CMK (cell line): ENCODE measurements at places on chromosomes 3 and 15.

GRCh38 chr3:155332716-155333115 lies 39.2 kb upstream of the STRIT1 start:
- DNase-seq: no peak

DNA sequence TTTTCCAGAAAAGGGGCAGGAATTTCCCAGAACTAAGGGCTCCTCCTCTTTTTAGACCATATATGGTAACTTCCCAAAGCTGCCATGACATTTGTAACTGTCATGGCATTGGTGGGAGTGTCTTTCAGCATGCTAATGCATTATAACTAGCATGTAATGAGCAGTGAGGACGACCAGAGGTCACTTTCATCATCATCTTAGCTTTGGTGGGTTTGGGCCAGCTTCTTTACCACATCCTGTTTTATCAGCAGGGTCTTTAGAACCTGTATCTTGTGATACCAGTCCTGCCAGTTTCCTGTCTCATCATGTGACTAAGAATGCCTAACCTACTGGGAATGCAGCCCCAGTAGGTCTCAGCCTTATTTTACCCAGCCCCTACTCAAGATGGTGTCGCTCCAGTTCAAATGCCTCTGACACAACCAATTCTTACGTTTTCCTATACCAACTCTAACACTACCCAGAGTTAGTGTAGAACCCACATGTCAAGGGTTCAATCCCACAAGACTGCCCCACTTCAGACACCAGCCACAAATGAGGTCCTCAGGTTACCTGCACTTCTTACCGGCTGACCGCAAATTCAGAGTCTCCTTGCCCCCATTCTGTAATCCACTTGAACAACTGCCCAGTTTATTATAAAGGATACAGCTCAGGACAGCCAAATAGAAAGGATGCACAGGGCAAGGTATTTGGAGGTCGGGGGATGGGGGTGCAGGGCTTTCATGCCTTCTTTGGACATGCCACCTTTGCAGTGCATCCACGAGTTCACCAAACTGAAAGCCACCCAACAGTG lies 17.7 kb downstream of the FOXB1 start:
- DNase-seq: peak; percentile 91

DNA sequence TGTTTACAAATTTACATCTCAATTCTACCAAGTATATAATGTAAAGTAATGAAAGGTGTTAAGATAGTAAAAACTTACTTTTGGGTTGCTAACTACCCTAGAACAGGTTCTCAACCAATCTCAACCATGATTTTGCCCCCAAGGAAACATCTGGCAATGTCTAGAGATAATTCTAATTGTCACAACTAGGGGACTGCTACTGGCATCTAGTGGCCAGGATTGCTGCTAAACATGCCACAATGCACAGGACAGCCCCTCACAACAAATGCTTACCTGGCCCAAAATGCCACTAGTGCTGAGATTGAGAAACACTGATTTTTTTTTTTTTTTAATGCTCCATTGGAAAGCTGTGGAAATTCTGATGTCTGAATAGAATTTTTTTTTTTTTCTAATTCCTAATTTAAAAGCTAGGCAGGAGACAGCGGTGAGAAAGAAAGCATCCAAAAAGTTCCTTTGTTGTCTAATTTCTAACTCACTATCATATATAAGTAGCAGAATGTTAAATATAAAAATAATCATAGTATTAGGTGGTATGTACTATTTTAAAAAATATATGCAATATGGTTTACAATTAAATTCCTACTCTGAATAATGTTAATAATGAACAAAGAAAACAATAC lies 81.5 kb downstream of the TJP1 start:
- no peak for DNase-seq

DNA sequence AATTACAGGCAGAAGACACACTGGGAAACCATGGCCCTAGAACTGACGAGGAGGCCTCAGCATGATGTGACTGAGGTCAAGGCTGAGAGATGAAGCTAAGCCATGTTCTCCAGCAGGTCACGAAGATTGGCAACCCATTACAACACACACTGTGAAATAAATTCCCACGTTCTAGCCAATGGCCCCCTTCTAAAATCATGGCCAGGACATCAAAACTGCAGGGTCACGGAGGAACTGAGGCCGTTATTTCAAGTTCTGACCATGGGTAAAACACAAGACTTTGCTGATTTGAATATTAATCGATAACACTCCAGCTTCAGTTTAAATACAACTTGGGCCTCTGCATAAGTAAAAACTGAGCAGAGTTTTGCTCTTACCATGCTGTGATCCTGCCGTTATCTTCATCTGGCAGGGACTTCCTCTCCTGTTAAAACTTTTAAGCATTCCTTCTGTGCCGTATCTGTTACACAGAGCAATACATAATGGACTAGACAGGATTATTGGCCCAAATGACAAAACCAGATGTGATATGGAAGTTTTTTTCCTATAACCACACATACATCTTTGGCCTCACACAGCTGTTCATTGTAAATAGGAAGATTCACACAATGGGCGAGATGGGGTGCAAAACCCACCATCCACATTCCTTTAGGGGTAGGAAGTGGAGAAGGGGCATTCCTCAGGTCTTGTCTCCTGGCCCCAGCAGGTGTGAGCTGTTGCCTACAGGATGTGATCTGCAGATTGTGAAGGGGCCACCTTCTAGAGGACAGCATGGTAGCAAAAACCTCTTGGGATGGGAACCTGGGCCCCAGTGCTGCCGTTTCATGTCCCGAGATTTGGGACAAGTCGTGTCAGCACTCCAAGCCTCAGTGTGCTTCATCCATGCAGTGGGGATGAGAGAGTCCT lies 207.4 kb downstream of the OPA1 start:
- DNase-seq: peak; percentile 69

DNA sequence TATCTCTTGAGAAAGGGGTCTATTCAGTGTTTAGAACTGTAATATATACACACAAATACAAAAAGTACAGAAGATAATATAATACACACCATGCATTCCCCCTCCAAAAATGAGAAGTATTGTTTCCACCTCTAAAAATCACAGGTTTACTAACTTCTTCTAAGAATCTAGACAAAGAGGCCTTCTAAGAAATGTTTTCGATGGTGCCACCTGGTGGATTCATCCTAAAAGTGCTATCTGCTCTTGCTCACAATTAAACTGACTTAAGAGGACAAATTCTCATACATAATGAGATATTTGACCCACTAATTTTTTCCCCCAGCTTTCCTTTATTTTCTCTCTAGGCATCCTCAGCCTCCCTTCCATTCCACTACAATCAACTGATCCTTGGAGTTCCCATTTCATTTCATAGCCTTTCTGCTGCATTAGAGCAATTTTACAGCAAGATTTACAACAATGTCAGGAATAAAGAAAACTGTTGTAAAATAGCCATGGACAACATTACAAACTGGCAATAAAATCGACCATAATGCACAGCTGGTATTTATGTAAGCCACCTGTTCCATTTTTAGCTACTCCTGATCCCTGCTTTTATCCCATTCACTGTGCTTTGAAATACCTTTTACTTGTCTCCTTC lies 124.6 kb downstream of the ARRDC4 start:
- DNase-seq: no peak

GRCh38 chr15:75779504-75779903 lies 63.7 kb upstream of the UBE2Q2 start:
- DNase-seq: no peak

GRCh38 chr3:179933080-179933479 lies 103.7 kb downstream of the PEX5L start:
- no peak for DNase-seq

- DNase-seq: no peak
These were observed 29.6 kb downstream of the RPL22L1 start for GRCh38 chr3:170840291-170840859.

DNA sequence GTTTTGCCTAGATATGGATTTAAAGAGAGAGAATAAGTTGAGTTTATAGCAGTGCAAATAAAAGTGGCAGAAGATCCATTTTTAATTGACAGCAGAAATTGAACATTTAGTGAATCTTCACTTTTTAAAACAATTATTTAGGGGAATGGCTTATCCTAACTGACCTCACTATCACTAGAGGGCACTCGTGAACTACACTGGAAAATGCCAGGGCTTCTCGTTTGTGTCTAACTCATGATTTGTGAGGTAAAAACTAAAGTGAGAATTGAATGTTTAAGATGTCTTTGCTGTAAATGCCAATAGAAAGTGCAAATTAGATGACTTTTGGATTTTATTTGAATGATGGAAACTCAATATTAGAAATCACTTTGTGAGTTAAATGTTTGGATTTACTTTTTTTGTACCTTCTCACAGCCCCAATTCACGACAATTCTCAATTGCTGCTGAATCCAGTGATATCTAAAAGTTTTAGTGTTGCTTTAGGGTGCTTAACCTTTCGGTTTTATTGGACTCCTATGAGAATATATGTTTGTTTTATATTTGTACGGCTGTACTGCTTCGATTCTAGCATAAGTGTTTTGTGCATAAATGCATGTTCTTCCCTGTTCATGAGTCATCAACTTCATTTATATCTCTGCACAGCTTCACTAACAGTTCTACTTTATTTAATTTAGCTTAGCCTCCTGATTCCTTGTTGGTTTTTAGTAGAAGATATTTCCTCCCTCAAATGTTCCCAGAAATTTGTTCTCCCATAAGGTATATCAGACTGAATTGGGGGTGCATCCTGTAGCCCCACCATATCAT lies 462.1 kb downstream of the MFSD1 start:
- DNase-seq: no peak

GRCh38 chr3:13785853-13786436 lies 93.9 kb downstream of the WNT7A start:
- DNase-seq: no peak

DNA sequence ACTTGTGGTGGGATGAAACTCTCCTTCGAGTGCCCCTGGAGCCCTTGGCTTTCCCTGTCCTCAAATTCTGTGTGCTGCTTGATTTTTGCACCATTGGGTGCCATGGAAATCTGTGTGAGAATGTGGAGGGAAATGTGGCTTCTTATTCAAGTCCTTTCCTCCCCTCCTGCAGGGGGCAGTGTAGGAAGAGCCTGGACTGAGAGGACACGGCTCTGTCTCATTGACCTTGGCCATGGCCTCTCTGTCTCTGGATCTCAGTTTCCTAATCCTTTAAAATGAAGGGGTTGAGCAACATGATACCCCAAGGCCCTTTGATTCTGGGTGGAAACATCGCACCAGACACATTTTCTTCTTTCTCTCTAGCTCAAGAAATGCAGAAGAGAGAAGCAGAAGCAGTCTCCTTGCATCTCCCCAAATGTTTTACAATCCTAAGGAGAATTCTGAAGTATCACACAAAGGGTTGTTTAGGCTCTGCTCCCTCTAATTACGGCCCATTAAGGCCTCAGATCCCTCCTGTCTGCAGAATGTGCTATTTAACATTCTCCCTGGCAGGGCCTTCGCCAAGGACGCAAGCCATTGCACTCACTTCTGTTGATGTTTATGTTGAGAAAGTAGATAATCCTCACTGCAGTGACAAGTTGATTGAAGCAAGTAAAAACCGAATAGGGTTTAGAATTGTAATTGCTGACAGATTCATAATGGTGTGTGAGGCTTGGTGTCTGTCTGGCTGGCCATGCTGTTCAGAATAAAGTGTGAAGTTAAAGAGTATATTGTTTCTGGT lies 169.1 kb downstream of the TPRG1 start:
- DNase-seq: no peak

DNA sequence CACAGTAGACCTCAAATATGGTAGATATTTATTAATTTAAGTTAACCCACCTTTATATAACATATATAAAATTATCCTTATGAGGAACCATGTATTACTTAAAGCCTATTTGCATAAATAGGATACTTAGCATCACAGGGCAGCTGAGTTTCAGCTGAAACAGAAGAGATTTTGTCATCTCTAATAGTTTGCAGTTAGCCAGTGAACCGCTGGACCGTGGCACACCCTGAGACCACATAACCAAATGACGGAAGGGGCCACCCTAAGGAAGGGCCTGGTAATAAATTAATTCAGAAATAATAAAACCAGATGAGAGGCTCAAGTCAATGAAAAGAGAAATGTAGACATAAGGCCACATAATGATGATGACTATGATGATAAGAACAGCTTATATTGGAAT lies 107.7 kb downstream of the MYO5A start:
- DNase-seq: no peak

- DNase-seq: no peak
These were observed 585 bp downstream of the CSK start for GRCh38 chr15:74782259-74783071.

- no peak for DNase-seq
These were observed 327.0 kb upstream of the SEMA6D start for GRCh38 chr15:47390208-47390765.

DNA sequence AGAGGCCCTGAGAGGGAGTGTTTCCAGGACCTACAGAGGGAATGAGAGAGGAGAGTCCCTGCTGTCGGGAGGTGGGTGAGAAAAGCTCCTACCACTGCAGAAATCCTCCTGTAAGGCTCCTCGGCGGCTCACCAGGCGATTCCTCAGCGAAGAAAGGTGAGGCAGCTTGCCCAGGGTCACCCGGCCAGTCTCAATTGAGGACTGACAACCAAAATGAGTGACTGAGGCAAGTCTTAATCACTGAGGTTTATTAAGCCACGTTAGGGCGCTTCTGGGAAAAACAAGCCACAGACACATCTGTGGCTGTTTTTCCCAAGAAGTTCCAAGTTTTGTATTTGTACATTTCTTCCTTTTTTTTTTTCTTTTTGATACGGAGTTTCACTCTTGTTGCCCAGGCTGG lies 48.5 kb downstream of the ZDHHC19 start:
- no peak for DNase-seq

GRCh38 chr15:60000113-60000823 lies 3.8 kb upstream of the FOXB1 start:
- DNase-seq: no peak

- DNase-seq: no peak
These were observed 2.6 kb downstream of the SLMAP start for GRCh38 chr3:57758686-57759085.

DNA sequence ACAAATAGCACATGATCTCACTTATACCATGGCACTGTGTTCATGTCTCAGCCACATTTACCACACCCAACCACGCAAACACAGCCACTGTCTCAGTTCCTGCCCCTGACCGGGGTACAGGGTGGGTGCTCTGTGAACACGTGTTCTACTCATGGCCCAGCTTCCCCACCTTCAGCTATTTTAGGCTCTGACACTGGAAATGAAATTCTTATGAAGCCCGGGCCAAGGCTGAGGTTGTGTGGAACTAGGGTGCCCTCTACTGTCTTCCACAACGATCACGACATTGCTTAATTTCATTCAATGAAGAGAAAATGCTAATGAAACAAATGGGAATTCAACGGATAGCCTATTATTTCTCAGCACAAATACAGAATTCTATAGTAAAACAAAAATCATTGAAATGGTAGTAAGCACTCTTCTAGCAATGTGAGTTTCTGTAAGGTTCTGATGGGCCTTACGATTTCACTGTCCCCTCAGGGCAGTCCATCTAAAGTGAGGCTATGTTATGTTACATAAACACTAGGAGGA lies 2.1 kb upstream of the GABRA5 start:
- DNase-seq: no peak

- no peak for DNase-seq
These were observed 206.9 kb downstream of the ZNF385D start for GRCh38 chr3:21544076-21544462.

GRCh38 chr3:40768536-40768935 lies 243.8 kb downstream of the ZNF621 start:
- no peak for DNase-seq

- no peak for DNase-seq
These were observed 130.8 kb downstream of the CPNE4 start for GRCh38 chr3:131903988-131904415.
